Esophagus muscularis mucosa (tissue), 4 donors: ENCODE measurements at places on chromosomes 5 and 9.

GRCh38 chr5:111223787-111224560, at the start of gene CAMK4:
Gene CAMK4 (plus strand): TSS chr5:111224384. CDS start chr5:111224484, 100 bp downstream.
- no peak for DNase-seq

GRCh38 chr5:156402387-156402921, 75.5 kb downstream of the SGCD start:
- DNase-seq = no peak

DNA sequence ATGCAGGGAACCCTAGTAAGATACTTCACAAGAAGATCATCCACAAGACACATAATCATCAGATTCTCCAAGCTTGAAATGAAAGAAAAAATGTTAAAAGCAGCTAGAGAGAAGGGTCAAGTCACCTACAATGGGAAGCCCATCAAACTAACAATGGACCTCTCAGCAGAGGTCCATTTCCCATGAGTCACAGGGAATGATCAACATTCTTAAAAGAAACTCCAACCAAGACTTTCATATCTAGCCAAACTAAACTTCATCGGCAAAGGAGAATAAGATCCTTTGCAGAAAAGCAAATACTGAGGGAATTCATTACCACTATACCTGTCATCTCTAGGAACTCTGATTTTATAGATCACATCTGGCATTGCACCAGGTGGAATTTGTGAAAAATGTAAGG, 52.9 kb upstream of the SPATA31E1 start:
- DNase-seq = no peak

DNA sequence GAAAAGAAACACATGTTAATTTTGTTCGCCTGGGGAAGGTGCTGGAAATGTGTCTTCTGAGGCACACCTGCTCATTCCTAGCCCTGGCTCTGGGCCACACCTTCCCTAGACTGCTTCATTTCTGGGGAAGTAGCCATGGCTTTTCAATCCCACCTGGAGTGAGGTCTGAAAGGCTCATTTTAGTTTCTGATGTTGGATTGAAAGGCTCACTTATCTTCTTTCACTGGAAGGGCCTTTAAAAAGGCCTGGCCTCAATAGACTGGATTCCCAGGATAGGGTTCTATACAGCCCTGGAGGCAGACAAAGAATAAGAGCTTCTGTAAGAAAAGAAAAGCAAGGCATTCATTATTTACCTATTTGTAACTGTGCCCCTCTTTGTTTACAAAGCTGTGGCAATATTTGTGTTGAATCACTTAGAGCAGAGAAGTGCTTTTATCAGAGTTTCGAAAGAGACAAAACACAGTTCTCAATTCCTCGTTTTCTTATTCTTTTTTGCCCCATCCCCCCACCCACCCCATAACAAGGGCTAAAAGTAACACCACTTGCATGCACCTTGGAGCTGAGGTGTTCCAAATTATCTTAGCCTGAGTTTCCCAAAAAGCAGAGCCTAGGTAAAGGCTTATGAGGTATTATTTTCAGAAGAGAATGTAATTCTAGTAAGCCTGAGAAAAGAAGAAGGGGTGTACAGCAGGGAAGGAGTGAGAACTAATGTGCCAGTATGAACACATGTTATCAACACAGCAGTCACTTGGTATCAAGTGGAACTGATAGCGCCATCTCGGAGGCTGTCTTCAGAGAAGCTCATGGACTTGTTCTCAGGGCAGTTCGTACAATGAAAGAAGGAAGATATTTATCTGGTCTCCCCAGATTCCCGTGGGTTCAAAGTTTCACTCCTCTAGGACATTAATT, 413.1 kb downstream of the KCTD16 start:
- no peak for DNase-seq

DNA sequence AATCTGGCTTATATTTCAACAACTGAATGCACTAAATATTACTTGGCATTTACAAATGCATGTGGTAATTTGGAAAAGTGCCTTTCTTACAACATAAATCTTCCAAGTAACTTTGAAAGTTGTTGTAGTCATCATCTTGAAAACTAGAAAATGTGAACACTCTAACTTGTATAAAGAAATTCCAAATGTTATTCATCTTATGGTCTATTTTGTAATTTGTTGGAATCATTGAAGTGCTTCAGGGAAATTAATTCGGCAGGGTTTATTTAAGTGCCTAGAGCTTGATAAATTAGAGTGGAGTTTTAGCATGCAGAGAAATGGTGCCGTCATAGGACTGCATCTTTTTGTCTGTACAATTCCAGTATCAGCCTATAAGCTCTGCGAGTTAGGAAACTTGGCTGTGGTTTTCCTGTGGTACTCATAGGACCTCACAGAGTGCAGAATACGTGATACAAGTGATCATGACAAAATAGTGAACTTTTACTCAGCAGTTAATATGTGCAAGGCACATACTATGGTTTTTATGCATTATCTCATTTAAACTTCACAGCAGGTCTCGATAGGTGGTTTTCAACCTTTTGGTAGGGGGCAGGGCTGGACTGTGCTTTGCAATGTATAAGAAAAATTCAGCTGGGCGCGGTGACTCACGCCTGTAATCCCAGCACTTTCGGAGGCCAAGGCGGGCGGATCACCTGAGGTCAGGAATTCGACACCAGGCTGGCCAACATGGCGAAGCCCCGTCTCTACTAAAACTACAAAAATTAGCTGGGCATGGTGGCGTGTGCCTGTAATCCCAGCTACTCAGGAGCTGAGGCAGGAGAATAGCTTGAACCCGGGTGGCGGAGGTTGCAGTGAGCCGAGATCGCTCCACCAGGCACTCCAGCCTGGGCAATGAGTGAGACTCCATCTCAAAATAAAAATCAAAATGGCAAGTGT, 79.6 kb downstream of the RAI14 start:
- no peak for DNase-seq

- no peak for DNase-seq
These were observed 36.6 kb downstream of the PCDH1 start for GRCh38 chr5:141841378-141842180.

GRCh38 chr5:117220730-117221129, 646.1 kb upstream of the SEMA6A start:
- no peak for DNase-seq

GRCh38 chr9:15079989-15080388, 169.8 kb upstream of the FREM1 start:
- DNase-seq = no peak

- DNase-seq = peak; percentile 81
These were observed 228.2 kb downstream of the GRIA1 start for GRCh38 chr5:153718713-153719112.

DNA sequence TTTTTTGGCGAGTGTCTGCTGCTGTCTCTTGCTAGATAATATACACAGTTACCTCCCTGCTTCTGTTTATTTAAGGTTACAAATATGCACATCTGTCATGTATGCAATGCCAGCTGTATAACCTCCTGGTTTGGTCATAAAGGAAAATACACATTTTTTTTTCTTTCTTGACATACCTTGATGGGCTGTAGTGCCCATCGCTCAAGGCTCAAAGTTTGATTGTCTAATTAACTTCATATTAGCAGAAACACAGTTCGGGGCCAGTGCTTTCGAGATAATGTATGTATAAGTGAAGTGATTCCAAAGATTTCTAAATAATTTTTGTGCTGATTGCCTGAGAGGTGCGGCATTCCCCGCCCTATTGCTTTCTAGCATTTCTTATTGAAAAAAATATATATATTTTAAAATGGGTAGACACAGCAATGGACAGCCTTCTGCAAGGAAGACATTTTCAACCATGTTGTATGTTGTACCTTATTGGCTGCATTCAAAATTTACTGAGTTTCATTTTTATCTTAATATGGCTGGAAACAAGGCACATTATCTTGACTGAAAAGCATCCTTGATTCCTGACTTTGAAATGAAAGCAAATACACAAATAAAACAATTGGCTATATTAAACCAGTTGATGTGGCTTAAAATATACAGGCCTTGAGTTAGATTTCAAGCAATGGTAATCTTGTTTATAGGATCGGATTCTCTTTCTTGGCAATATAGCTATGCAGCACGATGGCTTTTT, 206.2 kb downstream of the MEF2C start:
- no peak for DNase-seq

GRCh38 chr9:73916016-73916673, 581.0 kb upstream of the RORB start:
- DNase-seq = no peak

DNA sequence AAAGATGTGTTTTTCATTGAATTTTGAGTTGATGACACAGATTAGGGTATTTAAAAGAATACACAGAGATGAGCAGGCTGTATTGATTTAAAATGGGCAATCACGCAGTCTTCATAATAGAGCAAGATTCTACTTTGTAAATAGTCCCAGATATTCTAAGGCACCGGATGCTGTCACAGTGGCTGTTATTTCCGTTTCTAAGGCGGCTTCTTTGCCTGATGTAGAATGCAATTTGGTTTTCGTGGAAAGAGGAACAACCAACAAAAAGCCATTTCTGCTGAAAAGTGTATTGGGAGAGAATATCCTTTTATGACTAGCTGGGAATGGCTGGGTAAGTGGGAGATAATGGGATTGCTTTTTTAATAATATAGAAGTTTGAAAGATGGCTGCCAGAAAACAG, 17.5 kb downstream of the PRKACG start:
- no peak for DNase-seq

DNA sequence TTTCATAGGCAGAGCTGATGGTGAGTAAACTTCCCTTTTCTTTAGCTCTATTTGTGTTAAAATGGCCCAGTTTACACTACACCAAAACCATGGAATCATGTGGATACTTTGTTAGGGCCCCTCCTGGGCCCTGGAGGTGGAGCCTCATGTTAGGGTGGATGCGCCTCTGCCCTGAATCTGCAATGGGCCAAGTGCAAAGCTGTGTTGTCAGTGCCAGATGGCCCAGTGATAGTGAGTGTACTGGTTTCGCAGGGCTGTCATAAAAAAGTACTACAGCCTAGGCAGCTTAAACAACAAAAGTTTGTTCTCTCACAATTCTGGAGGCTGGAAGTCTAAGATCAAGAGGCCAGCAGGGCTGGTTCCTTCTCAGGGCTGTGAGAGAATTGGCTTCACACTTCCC, 64.8 kb downstream of the HSPA4 start:
- no peak for DNase-seq

DNA sequence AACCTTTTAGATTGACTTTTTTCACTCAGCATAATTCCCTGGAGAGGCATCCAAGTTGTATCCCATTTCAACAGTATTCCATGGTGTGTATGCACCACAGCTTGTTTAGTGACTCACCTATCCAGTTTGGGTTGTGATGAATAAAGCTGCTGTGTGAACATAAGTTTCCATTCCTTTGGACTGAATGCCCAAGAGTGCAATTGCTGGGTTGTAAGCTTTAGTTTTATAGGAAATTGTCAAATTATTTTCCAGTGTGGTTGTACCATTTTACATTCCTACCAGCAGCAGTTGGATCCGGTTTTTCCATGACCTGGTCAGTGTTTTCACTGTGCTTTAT, 60.9 kb upstream of the TMED7 start:
- no peak for DNase-seq

DNA sequence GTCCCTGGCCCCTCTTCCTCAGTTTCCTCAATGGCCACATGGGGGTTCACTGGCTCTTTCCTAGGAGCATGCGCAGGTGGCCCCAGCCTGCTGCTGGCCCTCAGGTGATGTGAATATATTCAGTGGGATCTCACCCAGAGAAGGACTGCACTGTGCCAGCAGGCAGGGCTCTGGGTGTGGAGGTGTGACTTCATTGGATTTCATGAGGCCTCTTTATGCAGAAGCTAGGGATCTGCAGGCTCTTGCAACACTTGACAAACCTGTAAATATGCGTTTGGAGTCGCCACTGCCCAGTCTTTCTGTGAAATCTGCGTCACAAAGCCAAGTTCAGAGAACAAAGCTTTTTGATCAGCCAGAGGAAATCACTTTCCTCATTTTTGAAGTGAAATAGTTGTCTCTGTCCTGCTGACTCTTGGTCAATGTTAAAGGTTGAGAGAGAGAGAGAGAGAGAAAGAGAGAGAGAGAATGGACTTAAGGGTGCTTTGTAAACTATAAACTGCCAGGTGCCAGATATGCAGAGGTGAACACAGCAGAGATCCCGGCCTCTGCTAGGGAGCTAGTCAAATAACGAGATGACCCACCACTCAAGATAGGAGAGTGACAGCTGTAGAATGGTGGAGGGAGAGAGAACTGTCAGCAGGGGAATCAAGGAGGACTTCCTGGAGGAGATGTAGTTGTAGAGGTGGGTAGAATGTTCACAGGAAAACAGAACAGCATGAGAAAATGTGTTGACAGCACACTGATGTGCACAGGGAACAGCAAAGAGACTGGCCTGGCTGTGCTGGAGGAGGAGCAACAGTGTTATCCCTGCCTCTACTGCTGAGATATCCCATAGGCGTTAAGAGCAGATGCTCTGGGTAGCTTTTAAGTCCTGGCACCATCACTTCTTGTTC, 167.0 kb upstream of the ZNF618 start:
- DNase-seq = no peak

DNA sequence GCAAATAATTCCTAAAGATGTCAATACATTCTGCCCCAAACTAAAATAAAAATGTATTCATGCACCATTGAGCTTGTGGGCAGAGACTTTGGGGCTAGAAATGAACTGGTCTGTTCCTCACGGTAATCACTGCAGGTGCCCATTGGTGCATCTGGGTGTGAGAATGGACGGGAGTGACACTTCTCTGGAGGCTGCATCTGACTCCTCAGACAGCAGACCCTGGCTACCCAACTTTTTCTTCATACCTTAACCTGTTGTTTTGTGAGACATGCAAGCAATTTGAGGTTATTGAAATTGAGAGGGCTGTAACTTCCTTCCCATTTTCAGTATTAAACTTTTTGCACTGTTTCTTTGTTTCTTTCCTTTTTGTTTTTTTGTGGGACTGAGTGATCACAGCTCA, 333.4 kb downstream of the ICE1 start:
- no peak for DNase-seq

- DNase-seq = no peak
These were observed 26.6 kb downstream of the KCNT1 start for GRCh38 chr9:135728436-135729110.

DNA sequence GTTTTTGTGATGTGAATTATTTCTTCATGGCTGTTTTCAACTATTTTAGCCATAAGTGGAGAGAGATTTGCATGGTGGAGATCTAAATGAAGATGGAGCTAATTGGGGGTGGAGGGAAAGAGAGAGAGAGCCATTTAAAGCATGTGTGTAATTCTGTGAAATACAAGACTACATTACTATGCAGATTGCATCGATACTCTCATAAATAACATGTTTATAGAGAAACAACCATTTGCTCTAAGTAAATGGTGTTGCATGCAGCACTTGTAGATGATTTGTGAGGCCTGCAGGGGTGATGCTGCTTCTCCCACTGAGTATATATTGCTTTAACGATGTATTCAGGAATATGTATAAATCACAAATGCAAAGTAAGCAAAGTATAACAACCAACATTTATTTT, 270.2 kb upstream of the RIOK2 start:
- DNase-seq = no peak

- DNase-seq = no peak
These were observed 665 bp downstream of the ASS1 start for GRCh38 chr9:130445268-130445983.

GRCh38 chr5:168969326-168969886, 331.5 kb downstream of the SLIT3 start:
- no peak for DNase-seq

- no peak for DNase-seq
These were observed 14.6 kb upstream of the ICE1 start for GRCh38 chr5:5407924-5408323.
